ENCODE measurements at places on chromosomes 6 and 20. TPM values are rescaled to one million over a fixed set of nuclear protein-coding genes. Genes with fewer than 3 reads are reported as not detected.

GRCh38 chr6:42104804-42105125, 37.7 kb downstream of the C6orf132 start:
- peaks cover 53% of the 10 kb centered on the region for H3K4me1 ChIP-seq
- H3K36me3 ChIP-seq = no peaks in the 10 kb centered on the region
- H3K27me3 ChIP-seq = no peaks in the 10 kb centered on the region
- DNase-seq = no peak

DNA sequence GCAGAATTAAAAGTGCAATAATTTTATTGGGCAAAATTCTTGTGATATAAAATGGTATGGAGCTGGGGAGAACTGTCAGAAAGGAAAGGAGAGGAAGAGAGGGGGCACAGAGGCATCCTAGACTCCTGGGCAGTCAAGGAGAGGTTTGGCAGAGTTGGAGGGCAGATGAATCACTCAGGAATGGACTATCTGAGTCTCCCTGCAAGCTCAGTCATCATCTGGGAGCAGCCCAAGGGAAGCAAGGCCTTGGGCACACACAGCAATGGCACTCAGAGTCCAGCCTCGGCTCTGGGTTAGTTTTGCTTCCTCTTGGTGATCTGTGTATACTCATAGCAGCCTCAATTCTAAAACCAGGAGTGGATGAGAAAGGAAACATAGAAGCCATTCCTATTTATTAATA, 67.2 kb downstream of the SLC22A1 start:
- no peaks in the 10 kb centered on the region for H3K27me3 ChIP-seq
- H3K4me3 ChIP-seq = no peak overlapping the region
- no peaks in the 10 kb centered on the region for H3K36me3 ChIP-seq

DNA sequence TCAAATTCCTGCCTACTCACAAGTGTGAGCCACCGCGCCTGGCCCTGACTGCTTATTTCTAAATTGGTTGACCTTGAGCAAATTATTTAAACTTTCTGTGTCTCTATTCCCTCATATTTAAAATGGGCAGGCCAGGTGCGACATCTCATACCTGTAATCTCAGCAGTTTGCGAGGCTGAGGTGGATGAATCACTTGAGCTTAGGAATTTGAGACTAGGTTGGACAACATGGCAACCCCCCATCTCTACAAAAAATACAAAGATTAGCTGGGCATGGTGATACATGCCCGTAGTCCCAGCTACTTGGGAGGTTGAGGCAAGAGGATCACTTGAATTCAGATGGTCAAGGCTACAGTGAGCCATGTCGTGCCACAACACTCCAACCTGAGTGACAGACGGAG, 26.5 kb downstream of the DCBLD1 start:
- H3K27me3 ChIP-seq = no peaks in the 10 kb centered on the region
- peaks cover 23% of the 10 kb centered on the region for H3K4me1 ChIP-seq
- DNase-seq = no peak

DNA sequence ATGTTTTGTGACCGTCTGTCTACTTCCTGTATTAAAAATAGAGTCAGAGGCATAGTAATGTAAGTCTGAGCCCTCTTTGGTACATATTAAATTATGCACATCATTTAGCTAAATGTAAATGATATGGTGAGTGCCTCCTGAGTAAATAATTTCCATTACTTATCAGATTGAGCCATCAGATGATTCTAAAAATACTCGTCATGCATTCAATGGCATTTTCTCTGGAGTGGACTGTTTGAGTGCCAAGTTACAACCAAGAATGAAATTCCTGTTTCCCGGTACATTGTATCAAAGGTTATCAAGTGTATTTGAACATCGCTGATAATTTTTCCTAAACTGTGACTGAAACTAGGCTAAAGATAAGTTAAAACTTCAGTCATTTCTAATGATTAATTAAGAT, 81.0 kb downstream of the AKAP7 start:
- no peak overlapping the region for H3K27ac ChIP-seq
- no peaks in the 10 kb centered on the region for H3K27me3 ChIP-seq
- H3K36me3 ChIP-seq = no peaks in the 10 kb centered on the region
- H3K4me3 ChIP-seq = no peak overlapping the region
- no peaks in the 10 kb centered on the region for H3K4me1 ChIP-seq

GRCh38 chr6:132973514-132973993, 159.2 kb downstream of the RPS12 start:
- H3K4me1 ChIP-seq = no peaks in the 10 kb centered on the region
- H3K27me3 ChIP-seq = no peaks in the 10 kb centered on the region
- no peak overlapping the region for H3K4me3 ChIP-seq
- no peak overlapping the region for H3K27ac ChIP-seq
- no peak for DNase-seq

DNA sequence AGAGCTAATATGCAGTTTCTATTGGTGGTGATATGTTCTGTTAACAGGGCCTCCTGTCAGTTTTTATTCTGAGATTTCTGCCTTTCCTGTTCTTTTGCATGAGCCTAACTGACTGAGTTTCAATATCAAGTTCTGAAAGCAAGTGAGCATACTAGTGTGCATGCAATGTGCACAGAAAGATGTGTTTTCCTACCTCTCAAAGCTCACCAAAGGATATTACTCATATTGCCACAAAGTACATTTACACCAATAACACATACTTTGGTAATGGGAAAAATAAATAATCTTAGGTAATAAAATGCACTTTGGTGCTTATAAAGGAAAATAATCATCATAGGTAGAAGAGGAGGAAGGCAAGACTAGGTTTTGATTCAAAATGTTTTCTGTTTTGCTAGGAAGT, 195.0 kb downstream of the KHDC1L start:
- no peaks in the 10 kb centered on the region for H3K36me3 ChIP-seq
- no peak overlapping the region for H3K4me3 ChIP-seq
- H3K27me3 ChIP-seq = no peaks in the 10 kb centered on the region
- no peak for DNase-seq

- H3K4me1 ChIP-seq = peaks cover 3% of the 10 kb centered on the region
- no peak overlapping the region for H3K4me3 ChIP-seq
- H3K36me3 ChIP-seq = no peaks in the 10 kb centered on the region
- no peak for DNase-seq
- no peaks in the 10 kb centered on the region for H3K27me3 ChIP-seq
- H3K27ac ChIP-seq = no peak overlapping the region
These were observed 10.2 kb downstream of the MYO6 start for GRCh38 chr6:75759207-75759606.

DNA sequence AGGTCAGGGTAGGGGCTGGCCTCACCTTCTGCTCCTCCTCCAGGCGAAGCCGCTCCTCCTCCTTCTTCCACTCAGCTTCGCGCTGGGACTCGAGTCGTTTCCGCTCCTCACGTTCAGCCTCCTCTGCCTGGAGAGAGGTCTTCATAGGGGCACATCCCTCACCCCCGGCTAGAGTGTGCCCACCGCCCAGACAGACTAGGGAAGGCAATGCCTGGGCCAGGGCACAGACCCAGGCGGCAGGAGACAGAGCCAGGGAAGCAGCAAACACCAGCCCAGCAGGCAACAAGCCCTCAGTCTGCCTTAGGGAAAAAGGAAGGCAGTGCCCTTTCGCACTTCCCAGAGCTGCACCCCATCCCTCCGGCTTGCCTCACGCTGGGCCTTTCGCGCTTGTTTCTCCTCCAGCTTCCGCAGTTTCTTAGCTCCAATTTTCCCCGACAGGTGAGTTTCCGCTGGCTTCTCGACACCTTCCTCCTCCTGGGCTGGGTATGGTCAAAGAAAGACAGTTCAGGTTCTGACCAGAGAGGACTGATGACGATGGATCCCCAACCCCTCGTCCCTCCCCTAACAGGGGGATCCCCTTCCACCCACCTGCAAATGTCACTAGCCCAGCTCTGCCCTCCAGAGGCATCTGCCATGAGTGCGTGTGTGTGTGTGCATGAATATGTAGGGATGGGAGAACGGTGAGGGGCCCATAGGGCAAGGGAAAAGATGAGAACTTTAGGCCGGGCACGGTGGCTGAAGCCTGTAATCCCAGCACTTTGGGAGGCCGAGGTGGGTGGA, 4.3 kb downstream of the DDRGK1 start:
- no peaks in the 10 kb centered on the region for H3K36me3 ChIP-seq
- H3K27ac ChIP-seq = no peak overlapping the region
- DNase-seq = no peak
- H3K27me3 ChIP-seq = no peaks in the 10 kb centered on the region
- H3K4me3 ChIP-seq = no peak overlapping the region

- H3K36me3 ChIP-seq = peaks cover 30% of the 10 kb centered on the region
- peak overlapping the region; percentile 100 for H3K27ac ChIP-seq
- peaks cover 33% of the 10 kb centered on the region for H3K4me1 ChIP-seq
These were observed 512 bp downstream of the TAP1 start for GRCh38 chr6:32852844-32853540.

DNA sequence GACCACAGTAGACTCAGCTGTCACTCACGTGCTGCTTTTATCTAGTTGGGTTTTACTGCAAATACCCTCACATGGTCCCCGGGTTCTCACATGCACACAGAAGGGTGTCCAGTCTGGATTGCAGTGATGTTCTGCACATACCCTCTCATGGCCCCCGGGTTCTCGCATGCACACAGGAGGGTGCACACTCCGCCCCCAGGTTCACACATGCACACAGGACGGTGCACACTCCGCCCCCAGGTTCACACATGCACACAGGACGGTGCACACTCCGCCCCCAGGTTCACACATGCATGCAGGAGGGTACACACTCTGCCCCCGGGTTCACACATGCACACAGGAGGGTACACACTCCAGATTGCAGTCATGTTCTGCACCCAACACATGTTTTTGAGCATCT, 224.3 kb downstream of the ERMARD start:
- no peak for DNase-seq
- no peaks in the 10 kb centered on the region for H3K36me3 ChIP-seq
- peaks cover 14% of the 10 kb centered on the region for H3K4me1 ChIP-seq
- H3K27ac ChIP-seq = no peak overlapping the region

GRCh38 chr6:29524044-29524443, 35.5 kb downstream of the UBD start:
- no peaks in the 10 kb centered on the region for H3K4me1 ChIP-seq
- H3K27me3 ChIP-seq = no peaks in the 10 kb centered on the region
- no peak for DNase-seq
- no peak overlapping the region for H3K4me3 ChIP-seq
- H3K36me3 ChIP-seq = no peaks in the 10 kb centered on the region
- no peak overlapping the region for H3K27ac ChIP-seq

DNA sequence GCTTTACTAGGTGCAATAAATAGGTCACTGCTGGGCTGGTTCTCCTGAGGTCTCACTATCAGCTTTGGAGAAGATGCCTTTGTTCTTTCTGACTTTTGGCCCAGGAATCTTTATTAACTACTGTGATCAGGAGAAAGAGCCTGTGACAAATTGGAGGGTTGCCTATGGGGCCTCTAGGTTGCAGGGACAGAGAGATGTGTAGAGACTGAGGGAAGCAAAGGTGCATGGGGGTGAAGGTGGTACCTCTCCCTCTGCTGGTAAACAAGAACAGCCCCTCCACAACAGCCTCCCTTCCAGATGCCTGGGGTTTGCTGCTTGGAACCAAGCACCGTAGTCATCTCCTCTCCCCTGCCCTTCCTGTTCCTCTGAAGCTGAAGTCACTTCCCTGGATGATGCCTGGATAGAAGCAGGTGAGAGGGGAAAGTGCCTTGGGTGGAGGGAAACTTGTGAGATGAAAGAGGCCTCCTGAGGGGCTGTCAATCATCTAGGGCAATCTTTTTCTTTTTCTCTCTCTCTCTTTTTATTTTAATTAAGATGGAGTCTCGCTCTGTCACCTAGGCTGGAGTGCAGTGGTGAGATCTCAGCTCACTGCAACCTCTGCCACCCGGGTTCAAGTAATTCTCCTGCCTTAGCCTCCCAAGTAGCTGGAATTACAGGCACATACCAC, 57.4 kb upstream of the DUSP22 start:
- no peaks in the 10 kb centered on the region for H3K27me3 ChIP-seq
- DNase-seq = peak; percentile 58
- no peak overlapping the region for H3K4me3 ChIP-seq
- H3K4me1 ChIP-seq = no peaks in the 10 kb centered on the region

GRCh38 chr6:36493859-36494258, 51.1 kb downstream of the KCTD20 start:
- H3K27ac ChIP-seq = no peak overlapping the region
- DNase-seq = no peak
- H3K36me3 ChIP-seq = no peaks in the 10 kb centered on the region
- no peak overlapping the region for H3K4me3 ChIP-seq
- H3K27me3 ChIP-seq = no peaks in the 10 kb centered on the region
- H3K4me1 ChIP-seq = no peaks in the 10 kb centered on the region

- no peak overlapping the region for H3K4me3 ChIP-seq
- no peaks in the 10 kb centered on the region for H3K27me3 ChIP-seq
- no peak overlapping the region for H3K27ac ChIP-seq
- DNase-seq = no peak
- H3K4me1 ChIP-seq = no peaks in the 10 kb centered on the region
These were observed 329.0 kb downstream of the ESR1 start for GRCh38 chr6:152136449-152136825.

GRCh38 chr6:158143700-158144099, 24.4 kb downstream of the SERAC1 start:
- no peaks in the 10 kb centered on the region for H3K27me3 ChIP-seq
- H3K4me3 ChIP-seq = no peak overlapping the region
- H3K27ac ChIP-seq = no peak overlapping the region
- no peak for DNase-seq

DNA sequence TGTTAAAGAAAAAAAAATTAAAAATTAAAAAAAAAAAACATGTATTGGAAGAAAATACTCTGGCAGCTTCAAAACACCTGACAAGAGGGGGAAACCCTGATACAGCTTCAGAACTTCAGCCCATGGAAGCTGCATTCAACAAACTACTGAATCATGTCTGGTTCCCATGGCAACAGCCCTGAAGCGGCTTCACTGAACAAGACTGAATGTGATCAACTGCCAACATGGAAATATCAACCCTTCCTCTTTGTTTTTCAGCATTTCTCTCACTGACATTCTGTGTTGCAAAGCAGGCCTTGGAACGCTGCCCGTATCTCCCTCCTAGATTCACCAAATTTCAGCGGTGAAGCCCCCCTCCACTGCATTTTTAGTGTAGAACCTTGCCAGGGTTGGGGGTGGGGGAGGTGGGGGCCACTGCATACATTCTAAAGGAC, 91.3 kb upstream of the SHLD1 start:
- peaks cover 31% of the 10 kb centered on the region for H3K4me1 ChIP-seq
- H3K4me3 ChIP-seq = no peak overlapping the region
- H3K27ac ChIP-seq = peak overlapping the region; percentile 1
- no peak for DNase-seq

GRCh38 chr20:3980260-3981131, 34.9 kb downstream of the RNF24 start:
- H3K27me3 ChIP-seq = no peaks in the 10 kb centered on the region
- H3K4me3 ChIP-seq = peak overlapping the region; percentile 20
- no peak for DNase-seq
- H3K27ac ChIP-seq = peak overlapping the region; percentile 50
- H3K36me3 ChIP-seq = no peaks in the 10 kb centered on the region

GRCh38 chr20:4946986-4947385, 54.3 kb downstream of the SLC23A2 start:
- DNase-seq = no peak
- no peaks in the 10 kb centered on the region for H3K36me3 ChIP-seq
- peaks cover 77% of the 10 kb centered on the region for H3K4me1 ChIP-seq
- H3K27me3 ChIP-seq = no peaks in the 10 kb centered on the region
- no peak overlapping the region for H3K4me3 ChIP-seq
- peak overlapping the region; percentile 45 for H3K27ac ChIP-seq

- no peak overlapping the region for H3K27ac ChIP-seq
- no peak overlapping the region for H3K4me3 ChIP-seq
- H3K27me3 ChIP-seq = no peaks in the 10 kb centered on the region
- H3K4me1 ChIP-seq = no peaks in the 10 kb centered on the region
These were observed 39.7 kb downstream of the XRN2 start for GRCh38 chr20:21342656-21343345.

PTGIS gene
- total RNA-seq = 51.1 TPM

TCP11 gene
- not detected for total RNA-seq

SCGN gene
- total RNA-seq = not detected

LCA5 gene
- 6.4 TPM for total RNA-seq

Measured in vagina (tissue), 2 donors.